ENCODE measurements at places on chromosomes 6 and 20. TPM values are rescaled to one million over a fixed set of nuclear protein-coding genes. Genes with fewer than 3 reads are reported as not detected.

Gene C6orf132
- total RNA-seq = 0.40 TPM

Gene GABRR1
- total RNA-seq = not detected

Gene BANF2
- not detected for total RNA-seq

Gene KIAA0408
- total RNA-seq = 8.2 TPM

Gene PPP1R14C
- 0.21 TPM for total RNA-seq

Gene SLC22A7
- total RNA-seq = not detected
